ENCODE measurements at places on chromosomes 3 and 15.

DNA sequence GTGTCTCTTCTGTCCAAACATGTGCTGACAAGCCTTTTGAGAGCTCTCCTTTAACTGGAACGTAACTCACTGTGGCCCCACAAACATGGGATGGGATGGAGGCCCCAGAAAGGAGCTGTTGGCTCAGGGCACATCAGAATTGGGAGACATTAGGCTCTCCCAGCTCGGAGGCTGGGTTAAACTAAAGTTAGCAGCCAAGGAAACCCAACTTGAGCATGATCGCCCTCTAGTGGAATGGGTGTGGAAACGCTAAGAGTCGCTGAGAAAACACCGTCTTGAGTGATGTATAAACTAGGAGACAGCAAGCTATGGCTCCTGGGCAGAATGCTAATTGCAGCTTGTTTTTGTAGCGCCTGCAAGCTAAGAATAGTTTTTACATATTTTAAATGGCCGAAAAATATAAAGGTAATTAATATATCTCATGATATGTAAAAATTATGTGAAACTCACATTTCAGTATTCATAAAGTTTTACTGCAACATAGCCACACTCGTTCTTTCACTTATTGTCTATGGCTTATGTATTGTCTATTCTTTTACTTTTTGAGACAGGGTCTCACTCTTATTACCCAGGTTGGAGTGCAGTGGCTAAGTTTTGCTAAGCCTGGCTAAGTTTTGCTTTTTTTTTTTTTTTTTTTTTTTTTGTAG lies 138.8 kb upstream of the HACD2 start:
- DNase-seq = peak; percentile 77

DNA sequence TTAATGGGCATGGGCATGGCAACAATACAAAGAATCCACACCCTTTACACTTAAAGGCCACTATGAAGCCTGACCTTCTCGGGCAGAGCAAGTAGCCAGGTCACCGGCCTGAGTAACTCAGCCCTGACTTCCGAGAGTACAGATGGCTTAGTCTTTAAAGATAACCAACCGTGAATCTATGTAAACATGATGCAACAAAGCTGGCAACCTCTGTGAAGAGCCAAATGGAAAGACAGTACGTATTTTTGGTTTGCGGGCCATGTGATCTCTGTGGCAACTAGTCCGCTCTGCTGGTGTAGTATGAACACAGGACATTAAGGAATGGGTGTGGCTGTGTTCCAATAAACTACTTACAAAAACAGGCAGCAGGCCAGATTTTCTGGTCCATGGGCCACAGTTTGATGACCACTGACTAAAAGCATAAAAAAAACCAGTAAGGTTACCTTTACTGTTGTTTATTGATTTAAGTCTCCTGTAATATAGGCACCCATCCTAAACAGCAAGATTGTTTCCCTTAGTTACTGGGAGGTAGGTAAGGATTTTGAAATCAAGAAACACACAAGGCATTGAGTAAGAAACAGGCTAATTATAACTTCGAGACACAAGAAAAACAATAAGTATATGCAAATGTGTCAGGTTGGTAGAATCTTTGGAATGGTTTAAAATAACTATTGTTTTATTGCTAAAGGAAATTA lies 14.5 kb downstream of the RIOX2 start:
- DNase-seq = no peak

GRCh38 chr3:40969756-40970466 lies 229.4 kb upstream of the CTNNB1 start:
- DNase-seq = no peak

- DNase-seq = no peak
These were observed 2.5 kb downstream of the ARHGAP31 start for GRCh38 chr3:119296727-119297122.

GRCh38 chr3:164620423-164620822 lies 457.9 kb downstream of the SI start:
- DNase-seq = no peak

GRCh38 chr3:187082758-187083375 lies 56.4 kb downstream of the RPL39L start:
- DNase-seq = no peak

GRCh38 chr3:11570251-11570650 lies 73.5 kb downstream of the VGLL4 start:
- no peak for DNase-seq

DNA sequence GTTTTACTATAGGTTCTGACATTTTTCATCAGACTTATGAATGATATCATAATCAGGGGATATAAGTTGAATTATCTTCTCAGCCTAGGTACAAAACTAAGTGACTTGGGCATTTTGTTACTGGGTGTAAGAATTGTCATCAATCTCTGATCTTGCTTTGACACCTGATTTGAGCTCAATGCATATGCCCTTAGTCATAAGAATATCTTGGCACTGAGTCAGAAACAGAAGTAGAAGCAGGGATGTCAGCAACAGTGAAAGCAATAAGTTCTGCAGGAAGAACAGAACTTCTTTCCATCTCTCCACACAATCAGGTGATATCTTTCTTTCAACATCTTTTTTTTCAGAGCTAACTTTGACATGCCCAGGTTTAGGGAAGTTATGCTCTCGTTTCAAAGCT lies 14.6 kb downstream of the SLITRK3 start:
- DNase-seq = no peak

- no peak for DNase-seq
These were observed 29.3 kb downstream of the TMED3 start for GRCh38 chr15:79340315-79340602.

DNA sequence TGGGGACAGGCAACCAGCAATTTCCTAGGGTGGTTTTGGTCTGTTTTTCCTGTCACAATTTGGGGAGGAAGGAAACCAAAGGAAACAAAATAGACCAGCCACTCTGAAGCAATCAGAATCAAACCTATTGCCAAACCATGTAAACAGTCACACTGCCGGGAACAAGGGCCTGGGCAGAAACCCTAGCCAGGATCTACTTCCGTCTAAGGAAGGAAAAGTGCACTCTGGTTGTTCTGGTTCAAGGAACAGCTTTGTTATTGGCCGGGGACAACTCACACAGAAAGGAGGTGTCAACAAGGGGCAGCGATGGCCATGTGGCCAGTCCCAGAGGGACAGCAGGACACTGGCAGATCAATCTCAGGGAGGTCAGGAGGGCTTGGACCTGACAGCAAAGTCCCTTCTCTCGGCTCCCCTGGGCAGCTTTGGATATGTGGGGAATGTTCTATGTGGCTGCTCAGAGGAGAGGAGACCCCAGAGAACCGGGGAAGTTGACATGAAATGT lies 17.5 kb upstream of the RAD18 start:
- DNase-seq = no peak

GRCh38 chr3:155334914-155335723 lies 41.6 kb upstream of the STRIT1 start:
- DNase-seq = no peak

DNA sequence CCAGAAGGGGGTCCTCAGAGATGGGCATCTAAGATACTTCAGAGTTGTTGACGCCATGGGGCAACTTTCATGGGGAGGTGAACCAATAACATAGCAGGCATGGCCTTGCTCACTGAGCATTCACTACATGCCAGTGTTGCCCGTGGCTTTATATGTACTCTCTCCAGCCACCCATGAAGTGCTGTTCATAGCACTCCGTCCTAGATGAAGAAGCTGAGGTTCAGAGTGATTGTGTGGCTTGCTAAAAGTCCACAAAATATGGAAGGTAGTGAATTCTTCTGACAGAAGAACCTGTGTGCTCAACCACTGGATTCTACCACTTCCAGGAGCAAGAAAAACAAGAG lies 9.8 kb upstream of the SEMA4B start:
- no peak for DNase-seq

GRCh38 chr3:50146316-50146901 lies 8.7 kb upstream of the SEMA3F start:
- DNase-seq = no peak
